T-helper 17 cell (primary cell): ENCODE measurements at places on chromosomes 12 and 14.
A peak's percentile ranks its signal among the peaks of the same experiment; 100 is the strongest.

GRCh38 chr14:88168498-88169165 is 154.4 kb downstream of the KCNK10 start:
- peaks cover 12% of the 10 kb centered on the region for H3K4me1 ChIP-seq
- peak; percentile 58 for DNase-seq
- H3K27ac ChIP-seq: no peak overlapping the region
- H3K27me3 ChIP-seq: peaks cover 26% of the 10 kb centered on the region
- peaks cover 8% of the 10 kb centered on the region for H3K36me3 ChIP-seq
- H3K4me3 ChIP-seq: no peak overlapping the region

- no peak for DNase-seq
- H3K4me1 ChIP-seq: no peaks in the 10 kb centered on the region
- H3K36me3 ChIP-seq: peaks cover 2% of the 10 kb centered on the region
Measured at GRCh38 chr14:66444271-66444927, 41.8 kb upstream of the CCDC196 start.

DNA sequence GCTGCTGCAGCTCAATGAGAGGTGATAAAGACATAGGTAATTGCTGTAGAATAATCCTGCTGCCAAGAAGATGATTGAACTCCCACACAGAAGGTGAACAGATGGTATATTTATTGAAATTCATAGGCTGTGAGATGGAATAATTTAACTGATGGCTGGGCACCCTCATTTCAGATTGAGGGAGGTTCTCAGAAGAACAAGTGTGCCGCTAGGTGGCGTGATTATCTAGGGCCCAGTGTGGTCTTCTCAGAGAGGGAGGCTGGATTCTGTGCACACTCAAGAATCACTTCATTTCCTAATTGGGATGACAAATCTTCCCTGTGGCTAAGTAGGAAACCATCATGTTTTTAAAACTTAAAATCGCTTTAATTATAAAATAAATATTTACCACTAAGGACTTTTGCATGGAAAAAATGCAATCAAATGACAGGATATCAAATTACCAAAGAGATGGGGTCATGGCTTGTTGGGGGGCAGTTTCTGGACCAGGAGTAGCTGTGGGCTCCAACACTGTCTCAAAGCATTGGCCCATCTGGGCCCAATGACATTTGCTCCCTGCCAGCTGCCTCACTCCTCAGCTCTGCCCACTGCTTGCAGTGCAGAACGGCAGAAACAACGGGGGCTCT is 132.3 kb downstream of the SNAPC1 start:
- no peak overlapping the region for H3K4me3 ChIP-seq
- peaks cover 19% of the 10 kb centered on the region for H3K27me3 ChIP-seq
- peak; percentile 21 for DNase-seq
- H3K27ac ChIP-seq: no peak overlapping the region

- H3K27me3 ChIP-seq: no peaks in the 10 kb centered on the region
- no peaks in the 10 kb centered on the region for H3K4me1 ChIP-seq
- peaks cover 6% of the 10 kb centered on the region for H3K36me3 ChIP-seq
- no peak for DNase-seq
Measured at GRCh38 chr14:69087061-69087461, 65.9 kb downstream of the DCAF5 start.

GRCh38 chr14:22489244-22489545 is 99.8 kb downstream of the DAD1 start:
- H3K4me1 ChIP-seq: peaks cover 11% of the 10 kb centered on the region
- H3K36me3 ChIP-seq: peaks cover 5% of the 10 kb centered on the region
- H3K27me3 ChIP-seq: no peaks in the 10 kb centered on the region
- DNase-seq: no peak

- H3K4me3 ChIP-seq: peak overlapping the region; percentile 70
- no peak for DNase-seq
- H3K36me3 ChIP-seq: no peaks in the 10 kb centered on the region
- peaks cover 54% of the 10 kb centered on the region for H3K4me1 ChIP-seq
Measured at GRCh38 chr14:68968721-68969120, 10.4 kb downstream of the ACTN1 start.

DNA sequence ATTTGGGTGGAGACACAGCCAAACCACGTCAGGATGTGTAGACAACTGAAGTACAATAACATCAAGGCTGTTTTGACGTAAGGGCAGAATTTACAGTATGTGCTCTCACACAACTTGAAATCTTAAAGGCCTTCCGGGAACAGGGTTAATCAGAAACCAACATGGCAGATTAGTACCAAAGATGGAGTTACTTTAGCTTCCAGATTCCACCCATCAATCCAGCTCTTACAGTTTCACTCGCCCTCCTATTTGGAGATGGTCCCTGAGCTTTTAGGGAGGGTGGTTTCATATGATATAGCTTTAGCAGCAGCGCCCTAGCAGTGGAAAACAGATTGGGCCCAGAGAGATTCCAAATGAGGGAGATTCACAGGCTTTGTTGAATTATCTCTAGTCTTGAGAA is 2.0 kb upstream of the XPOT start:
- H3K27ac ChIP-seq: no peak overlapping the region
- H3K4me1 ChIP-seq: peaks cover 29% of the 10 kb centered on the region
- H3K27me3 ChIP-seq: no peaks in the 10 kb centered on the region
- DNase-seq: no peak
- no peak overlapping the region for H3K4me3 ChIP-seq

DNA sequence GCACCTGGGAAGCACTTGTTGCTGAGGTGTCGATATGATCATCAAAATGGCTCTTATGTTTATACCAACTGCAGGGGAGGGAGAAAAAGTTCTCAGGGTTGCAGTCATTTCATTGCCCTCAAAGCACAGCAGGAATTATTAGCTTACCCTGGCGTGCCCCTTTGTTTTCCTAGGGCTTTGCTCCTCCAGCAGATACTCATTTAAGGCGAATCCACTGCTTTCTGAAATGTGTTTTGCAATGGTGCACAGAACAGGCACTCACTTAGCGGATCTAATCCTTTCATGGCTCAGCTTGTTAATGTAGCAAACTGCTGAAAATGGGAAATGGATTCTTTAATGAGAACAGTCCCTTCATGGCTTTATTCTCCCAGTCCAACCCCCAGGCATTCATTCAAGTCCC is 76.7 kb downstream of the NKX2-1 start:
- H3K4me3 ChIP-seq: no peak overlapping the region
- H3K27me3 ChIP-seq: peaks cover 22% of the 10 kb centered on the region
- no peaks in the 10 kb centered on the region for H3K4me1 ChIP-seq

- no peaks in the 10 kb centered on the region for H3K36me3 ChIP-seq
- DNase-seq: no peak
- no peaks in the 10 kb centered on the region for H3K4me1 ChIP-seq
- H3K27me3 ChIP-seq: peaks cover 18% of the 10 kb centered on the region
Measured at GRCh38 chr12:65784289-65785015, 39.8 kb upstream of the HMGA2 start.

DNA sequence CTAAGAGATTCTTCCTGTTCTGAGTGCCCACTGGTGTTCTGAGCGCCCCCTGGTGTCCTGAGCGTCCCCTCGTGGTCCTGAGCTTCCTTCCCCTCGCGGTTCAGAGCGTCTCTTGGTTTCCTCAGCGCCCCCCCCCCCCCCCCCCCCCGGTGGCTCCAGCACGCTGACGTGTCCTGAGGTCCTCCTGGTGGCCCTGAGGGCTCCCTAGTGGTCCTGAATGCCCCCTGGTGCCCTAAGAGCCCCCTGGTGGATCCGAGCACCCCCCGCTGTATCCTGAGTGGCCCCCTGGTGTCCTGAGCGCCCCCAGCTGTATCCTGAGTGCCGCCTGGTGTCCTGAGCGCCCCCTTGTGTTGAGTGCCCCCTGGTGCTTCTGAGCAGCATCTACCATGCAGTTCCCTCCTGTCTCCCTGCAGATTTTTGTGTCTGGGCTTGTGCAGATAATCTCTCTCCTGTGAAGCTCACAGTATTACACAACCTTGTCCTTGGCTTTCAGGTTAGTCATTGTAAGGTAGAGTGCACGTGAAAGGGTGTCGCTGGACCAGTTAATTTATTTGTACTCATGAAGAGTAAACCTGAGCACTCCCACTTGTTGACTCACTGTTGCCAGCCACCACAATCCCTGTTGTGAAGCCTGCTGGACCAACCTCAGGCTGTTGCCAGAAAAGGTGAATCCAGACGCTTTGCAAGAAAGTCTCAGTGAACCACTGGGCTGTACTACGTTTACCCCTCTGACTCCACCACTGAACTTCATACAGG is 1168.4 kb downstream of the TMEM121 start:
- peaks cover 18% of the 10 kb centered on the region for H3K4me1 ChIP-seq
- H3K27ac ChIP-seq: no peak overlapping the region
- H3K4me3 ChIP-seq: peak overlapping the region; percentile 31
- H3K27me3 ChIP-seq: no peaks in the 10 kb centered on the region
- peak; percentile 65 for DNase-seq
- H3K36me3 ChIP-seq: no peaks in the 10 kb centered on the region
